CD4-positive, alpha-beta T cell treated with Interleukin-17A for 4 hours (primary cell): ENCODE measurements at places on chromosomes 2 and 18.

GRCh38 chr2:187003038-187003554 is 154.1 kb upstream of the ZSWIM2 start:
- DNase-seq: no peak

DNA sequence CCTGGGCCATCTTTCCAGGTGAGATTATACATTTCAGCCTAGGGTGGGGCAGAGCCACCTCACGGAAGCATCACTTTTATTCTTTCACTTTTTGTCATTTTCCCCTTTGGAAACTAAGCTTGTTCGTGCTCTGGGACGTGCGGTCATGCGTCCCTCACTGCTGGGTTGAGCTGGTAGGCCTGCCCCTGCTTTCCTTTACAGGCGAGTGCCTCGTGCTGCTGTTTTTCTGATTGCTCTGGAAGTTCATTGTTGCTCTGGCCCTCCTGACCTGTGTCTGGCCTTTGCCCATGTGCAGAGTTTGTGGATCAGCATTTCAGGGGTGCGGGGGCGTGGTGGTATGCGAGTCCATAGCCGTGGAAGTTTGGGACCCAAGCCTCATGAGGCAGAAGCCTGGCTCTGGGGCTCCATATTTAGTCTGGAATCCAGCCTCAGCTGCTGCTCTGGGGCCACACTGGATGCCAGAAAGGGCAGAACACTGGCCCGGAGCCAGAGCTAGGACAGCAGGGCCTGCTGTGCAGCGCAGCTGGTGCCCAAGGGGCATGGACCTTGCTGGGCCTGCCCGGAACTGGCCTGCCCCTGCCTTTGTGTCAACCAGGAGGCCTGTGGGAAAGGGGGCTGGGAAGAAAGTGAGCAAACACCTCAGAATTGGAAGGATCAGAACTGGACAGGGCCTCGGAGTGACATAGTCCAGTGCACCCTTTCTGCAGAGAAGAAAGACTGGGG is 51.1 kb downstream of the CTIF start:
- DNase-seq: no peak

DNA sequence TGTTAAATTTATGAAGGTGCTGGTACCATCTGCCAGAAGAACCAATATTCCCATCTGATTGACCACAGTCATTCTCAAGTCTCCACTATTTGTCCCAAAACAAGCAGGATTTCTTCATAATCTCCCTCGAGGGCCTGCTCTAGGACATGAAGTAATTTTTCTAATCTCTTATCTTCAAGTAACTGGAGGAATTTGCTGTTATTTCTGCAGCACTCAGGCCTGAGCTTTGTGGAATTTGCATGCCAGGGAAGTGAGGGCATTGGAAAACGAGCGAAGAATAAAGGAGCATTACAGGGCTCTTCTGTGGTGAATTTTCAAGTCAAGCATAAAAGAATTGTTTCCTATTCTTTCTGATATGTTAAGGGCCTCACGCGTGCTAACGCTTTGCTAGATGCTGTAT is 161.2 kb upstream of the EPAS1 start:
- DNase-seq: no peak

DNA sequence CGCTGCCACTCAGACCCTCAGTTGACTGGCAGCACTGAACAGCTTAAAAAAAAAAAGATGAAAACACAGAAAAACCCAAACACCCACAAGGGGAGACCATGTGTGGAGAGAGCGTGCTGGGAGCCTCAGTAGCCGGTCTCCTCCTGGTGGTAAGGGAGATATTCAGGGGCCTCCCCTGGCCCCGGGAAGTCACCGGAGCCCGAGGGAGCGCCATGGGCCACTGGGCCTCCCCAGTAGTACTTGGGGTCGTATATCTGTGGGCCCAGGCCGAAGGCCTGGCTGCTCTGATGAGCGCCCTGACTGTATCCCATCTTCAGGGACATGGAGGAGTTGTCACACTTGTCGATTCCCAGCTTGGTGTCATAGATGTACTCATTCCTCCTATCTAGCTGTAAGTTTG is 145.7 kb upstream of the TEKT4 start:
- no peak for DNase-seq

DNA sequence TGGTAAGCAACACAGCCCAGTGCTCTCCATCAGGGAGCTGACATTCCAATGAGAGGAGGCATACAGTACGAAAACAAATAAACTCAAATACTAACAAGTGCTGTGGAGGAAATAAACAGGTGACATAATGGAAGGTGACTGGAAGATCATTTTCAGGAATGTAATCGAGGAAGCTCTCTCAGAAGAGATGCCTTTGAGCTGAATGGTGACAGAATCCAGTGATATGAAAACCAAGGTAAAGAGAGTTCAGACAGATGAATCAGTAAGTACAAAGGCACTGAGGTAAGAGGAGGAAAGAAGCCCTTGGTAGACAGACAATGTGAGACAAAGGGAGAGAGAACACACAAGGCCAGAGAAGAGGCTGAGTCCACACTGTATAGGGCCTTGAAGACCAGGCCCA is 252.1 kb downstream of the LRATD1 start:
- DNase-seq: no peak

GRCh38 chr2:205776139-205776538 is 93.8 kb downstream of the NRP2 start:
- DNase-seq: peak; percentile 22

GRCh38 chr2:75290600-75291150 is 91.4 kb upstream of the TACR1 start:
- DNase-seq: no peak

- DNase-seq: no peak
Observed at GRCh38 chr2:18883616-18884456, 294.5 kb upstream of the NT5C1B start.

DNA sequence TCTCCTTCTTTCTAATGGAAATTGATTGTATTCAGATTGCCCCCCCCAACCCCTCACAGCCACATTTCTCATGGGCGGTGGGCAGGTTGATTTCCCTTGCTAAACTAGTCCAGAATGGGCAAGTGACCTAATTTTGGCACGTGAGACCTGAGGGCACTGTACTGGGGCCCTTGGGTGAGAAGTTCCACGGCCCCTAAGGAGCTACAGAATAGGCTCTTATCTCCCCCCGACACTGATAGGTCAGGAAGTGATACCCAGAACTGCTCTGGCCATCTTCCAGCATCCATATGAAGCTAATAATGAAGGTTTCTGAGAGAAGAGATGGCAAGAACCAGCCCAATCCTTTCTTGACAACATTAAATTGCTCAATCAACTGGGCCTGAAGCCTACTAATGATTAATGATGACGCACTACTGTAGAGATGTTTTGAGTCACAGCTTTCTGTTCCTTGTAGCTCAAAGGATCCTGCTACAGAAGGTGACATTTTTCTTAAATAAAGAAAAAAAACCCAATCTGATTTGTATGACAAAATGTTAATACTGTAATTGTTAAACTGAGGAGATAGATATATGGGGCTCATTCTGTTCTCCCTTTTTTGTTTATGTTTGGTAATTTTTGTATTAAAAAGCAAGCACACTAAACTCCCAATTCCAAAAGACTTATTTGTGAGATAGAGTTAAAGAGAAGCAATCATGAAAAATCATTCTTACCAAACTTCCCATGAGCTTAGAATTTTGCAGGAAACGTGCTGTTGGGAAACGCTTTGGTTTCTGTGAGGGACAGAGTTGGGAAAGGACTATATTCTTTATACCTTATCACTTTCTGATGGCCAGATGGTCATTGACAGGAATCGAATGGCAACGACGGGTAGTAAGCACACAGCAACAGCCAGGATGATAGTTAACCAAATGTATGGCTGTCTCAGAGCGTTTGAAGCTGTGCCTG is 28.2 kb upstream of the NARS1 start:
- no peak for DNase-seq

- DNase-seq: no peak
Observed at GRCh38 chr2:179275253-179276012, 10.8 kb upstream of the SESTD1 start.

- DNase-seq: no peak
Observed at GRCh38 chr2:41791523-41791922, 256.3 kb upstream of the PKDCC start.

DNA sequence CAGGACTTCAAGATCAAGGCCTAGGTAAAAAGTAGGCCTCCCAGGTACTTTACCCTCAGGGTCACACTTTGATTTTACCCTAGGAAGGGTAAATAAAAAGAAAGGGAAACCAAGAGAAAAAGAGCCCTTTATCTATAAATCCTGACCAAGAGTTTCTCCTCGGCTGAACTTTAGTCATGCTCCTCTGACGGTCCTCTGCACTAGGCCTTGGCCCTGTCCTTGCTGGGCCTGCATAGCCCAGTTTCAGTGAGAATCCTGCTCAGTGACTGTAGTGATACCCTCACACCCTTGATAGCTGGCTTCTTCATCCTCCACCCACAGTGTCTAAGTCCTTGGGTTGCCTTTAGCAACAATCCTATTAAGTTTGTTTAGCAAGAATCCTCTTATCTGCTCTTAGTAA is 20.5 kb upstream of the ITSN2 start:
- no peak for DNase-seq

DNA sequence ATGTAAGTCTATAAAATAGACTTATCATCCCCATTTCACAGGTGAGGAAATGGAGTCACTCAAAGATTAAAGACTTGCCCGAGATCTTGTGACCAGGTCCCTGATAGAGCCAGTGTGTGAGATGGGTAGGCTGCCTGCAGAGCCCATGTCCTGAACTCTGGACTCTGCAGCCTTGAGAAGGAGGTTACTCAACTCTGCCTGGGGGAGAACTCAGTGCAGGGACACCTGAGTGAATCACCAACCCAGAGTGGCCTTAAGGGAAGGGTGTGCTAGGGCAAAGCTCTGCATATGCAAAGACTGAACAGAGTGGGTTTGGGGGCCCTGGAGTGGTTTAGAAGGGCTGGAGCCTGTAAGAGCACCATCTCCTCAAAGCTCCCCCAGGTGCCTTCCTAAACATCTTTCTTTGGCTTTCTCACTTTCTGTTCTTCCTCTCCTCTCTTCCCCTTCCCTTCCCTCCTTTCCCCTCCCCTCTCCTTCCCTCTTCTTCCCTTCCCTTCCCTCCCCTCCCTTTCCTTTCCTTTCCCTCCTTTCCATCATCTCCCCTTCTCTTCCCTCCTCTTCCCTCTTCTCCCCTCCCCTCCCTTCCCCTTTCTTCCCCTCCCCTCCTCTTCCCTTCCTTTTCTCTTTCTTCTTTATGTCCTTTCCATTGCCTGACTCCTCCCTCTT is 67.6 kb downstream of the CELF4 start:
- no peak for DNase-seq

DNA sequence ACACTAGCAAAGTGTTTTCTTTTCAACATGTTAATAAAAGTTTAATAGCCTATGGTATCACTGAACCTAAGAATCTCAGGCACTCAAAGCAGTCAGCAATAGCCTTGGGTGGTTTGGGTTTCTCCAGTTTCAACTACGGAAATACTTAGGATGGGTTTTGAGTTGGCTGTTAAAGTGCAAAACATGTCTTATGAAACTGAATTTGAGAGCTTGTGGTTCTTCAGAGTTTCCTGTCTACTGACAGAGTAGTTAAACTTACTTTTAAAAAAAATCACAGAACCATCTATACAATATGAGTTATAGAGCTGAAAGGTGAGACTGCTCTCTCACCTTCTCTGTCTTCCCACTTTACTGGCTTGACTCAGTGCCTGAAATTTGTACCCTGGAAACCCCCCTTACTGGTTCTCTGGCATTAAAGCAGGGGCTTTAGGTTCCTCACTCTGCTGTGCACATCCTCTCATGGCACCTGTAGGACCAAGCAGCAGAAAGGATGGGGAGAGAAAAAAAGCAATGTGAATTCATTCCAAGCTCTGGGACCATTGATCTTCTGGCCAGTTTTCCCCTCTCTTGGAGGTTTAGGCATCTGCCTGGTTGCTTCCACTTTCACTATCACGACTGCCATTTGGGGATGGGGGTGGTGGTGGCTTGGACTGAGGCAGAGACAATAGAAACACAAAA is 18.1 kb downstream of the CCDC141 start:
- DNase-seq: peak; percentile 21

DNA sequence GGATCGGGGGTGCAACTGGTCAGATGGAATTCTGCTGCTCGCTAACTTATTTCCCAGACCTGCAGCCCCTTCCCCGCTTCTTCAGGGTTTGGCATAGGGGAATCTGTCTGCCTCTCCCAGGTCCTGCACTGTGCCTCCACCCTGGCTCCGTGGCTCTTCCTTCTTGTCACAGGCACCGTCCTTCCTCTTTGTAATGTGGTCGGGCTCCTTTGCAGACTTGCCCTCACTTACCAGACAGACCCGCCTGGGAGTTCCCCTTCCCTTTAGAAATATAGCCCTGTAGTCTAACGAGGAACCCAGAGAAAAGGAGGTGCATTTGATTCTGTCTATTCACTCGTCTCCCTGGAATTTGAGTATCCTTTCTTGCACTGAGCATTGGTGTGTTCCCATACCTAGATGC is 63.9 kb upstream of the PAX8 start:
- DNase-seq: peak; percentile 4
